ENCODE measurements at places on chromosomes 7 and 10.

DNA sequence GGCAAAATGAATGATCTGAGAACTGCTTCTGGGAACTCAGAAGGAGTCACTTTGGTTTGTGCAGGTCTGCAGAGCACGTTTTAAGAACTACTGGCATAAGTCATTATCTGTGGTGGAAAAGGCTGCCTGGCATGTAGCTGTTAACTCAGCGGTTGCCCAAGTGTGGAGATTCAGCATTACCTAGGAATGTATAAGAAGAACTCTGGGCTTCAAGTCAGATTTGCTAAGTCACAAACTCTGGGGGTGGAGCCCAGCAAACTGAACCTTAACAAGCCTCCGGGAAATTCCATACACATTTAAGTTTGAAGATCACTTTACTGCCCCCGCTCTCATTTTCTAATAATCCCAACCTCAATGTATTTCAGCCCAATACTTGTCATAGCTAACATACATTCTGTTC is 31.1 kb downstream of the PLXDC2 start:
- no peak for DNase-seq

GRCh38 chr10:133163889-133164815 is 4.1 kb downstream of the KNDC1 start:
- no peak for DNase-seq

GRCh38 chr7:149228831-149229471 is 10.5 kb upstream of the ZNF212 start:
- no peak for DNase-seq

- DNase-seq: no peak
Observed at GRCh38 chr7:31058122-31058521, 6.0 kb downstream of the ADCYAP1R1 start.

DNA sequence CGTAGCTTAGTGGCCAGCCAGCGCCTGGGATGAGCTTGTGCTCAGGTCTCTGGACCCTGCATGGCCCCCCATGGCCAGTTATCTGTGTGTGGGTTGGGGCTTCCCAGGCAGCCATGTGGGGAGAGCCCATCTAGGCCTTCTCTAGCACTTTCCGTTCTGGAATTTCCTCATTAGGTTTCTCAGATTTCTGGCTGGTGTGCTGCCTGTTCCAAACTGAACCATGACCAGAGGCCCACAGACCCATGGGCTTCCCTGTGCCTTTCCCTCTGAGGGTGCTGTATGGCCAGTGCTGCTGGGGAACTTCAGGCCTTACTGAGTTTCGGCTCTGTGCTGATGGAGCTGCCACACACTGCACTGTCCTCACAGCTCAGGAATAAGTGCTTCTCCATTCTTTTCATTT is 50.2 kb downstream of the SHH start:
- DNase-seq: no peak

DNA sequence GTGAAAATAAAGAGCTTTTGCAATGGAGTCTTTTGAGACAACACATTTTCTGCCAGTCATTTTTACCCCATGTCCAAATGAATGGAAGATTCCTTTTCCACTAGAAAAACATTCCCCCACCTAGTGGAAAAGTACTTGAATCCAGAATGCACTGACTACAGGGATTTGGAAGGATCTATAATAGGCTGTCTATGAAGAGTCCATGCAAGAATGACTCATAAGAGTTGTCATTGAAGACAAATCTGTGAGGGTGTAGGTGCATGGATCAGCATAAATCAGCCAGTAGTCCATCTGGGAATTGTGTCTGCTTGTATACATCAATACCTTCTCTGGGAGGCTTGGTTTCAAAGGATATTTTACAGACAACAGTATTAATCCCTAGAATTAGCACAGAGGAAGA is 32.5 kb upstream of the TRUB1 start:
- DNase-seq: no peak

DNA sequence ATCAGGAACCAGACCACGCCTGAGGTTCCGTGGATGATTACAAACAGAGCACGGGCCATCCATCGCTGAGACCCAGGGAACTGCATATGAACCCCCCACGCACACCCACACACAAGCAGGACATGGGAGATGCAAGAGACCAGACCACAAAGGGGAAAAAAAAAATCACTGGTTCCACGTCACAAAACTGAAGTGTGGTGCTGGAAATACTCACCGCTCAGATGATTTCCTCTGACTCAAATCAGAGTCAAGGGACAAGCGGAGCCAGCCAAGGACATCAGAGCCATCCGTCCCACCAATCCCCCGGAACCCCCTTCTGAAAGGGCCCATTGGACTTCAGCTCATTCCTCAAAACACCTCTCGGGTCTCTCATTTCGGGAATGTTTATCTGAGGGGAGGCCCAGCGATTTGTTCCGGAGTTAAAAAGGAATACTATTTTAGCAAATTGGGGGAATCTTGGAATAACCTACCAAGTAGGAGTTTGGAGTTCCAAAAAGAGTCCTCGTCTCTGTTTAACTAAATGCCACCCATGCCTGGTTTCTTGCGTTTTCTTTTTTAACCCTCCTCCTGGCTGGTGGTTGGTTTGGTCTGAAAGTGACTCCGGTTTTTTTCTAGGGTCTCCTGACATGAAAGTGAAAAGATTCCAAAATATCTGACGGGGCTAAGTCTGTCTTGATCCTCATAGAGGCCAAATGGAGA is 15.0 kb downstream of the SNX8 start:
- no peak for DNase-seq
